Lung microvascular endothelial cell (primary cell): ENCODE measurements at places on chromosomes 5 and 9. TPM values are rescaled to one million over a fixed set of nuclear protein-coding genes. Genes with fewer than 3 reads are reported as not detected.

CD14 gene
- 1.1 and 2.8 TPM in 2 replicates for total RNA-seq

SPINK4 gene
- total RNA-seq, result not detected in 2 replicates

PCDHGB1 gene
- 0.87 and 1.6 TPM in 2 replicates for total RNA-seq

SLC1A3 gene
- total RNA-seq, result 0.22 TPM in 1 of 2 replicates, not detected in the other

PPP3R2 gene
- total RNA-seq, result not detected in 2 replicates

TSPAN17 gene
- 34.4 and 38.7 TPM in 2 replicates for total RNA-seq

GFI1B gene
- not detected in 2 replicates for total RNA-seq

GLRA1 gene
- total RNA-seq, result not detected in 2 replicates

NEUROG1 gene
- total RNA-seq, result not detected in 2 replicates

DNA sequence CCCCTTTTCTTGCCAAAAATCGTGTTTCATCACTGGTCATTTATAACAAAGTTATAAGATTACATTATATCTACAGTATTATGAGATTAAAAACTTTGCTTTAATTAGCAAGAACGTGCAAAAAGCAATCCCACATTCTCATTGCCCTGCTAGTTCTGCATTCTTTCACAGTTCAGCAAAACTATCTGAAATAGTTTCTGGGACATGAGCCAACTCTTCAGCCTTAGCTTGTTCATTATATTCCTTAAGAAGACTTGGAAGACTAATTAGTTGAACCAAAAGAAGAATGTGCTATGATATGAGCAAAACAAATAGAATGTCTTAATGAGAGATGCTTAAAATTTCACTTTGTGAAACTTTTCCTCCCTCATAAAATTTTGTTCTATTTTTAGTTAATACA lies 76.7 kb downstream of the ITGA1 start:
- peak; percentile 48 for DNase-seq

- no peak for DNase-seq
These were observed 412.7 kb upstream of the BRINP1 start for GRCh38 chr9:119781886-119782285.

DNA sequence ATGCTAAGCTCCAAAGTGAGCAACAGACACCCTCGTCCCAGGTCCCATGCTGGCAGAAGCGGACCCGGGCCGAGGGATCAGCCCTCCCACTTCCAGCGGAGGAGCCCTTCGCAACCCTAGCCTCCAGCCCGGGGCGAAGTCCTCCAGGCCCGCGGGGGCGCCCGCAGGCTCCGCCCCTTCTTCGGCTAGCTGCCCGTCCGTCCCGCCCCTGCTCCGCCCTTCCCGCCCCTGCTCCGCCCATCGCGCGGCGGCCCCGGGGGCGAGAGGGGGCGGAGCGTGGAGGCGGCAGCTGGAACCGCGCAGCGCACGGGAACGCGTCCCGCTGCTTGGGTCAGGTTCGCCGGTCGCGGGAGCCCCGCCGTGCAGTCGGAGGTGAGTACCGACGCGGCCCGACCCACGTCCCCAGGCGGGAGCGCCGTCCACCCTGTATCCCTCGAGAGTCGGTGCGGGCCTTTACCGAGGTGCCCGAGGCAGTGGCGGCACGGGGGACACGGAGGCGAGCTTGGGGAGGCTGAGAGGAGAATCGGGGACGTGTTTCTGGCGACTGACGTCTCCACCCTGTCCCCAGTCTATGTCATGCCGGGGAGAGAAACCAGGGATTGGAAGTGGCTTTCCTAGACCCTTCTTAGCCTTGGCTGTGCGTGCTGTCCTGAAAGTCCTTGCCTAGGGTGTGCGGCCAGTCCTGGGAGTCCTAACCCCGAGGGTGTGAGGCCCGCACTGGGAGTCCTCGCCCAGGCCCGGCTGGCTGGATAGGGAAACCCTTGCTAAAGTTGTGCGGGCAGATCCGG lies at the start of gene ACO1:
Gene ACO1, plus strand, starts transcription at position 280 of the 788 bp plus-strand sequence. CDS start 20,864 bp downstream, outside the sequence.
- peak; percentile 89 for DNase-seq

DNA sequence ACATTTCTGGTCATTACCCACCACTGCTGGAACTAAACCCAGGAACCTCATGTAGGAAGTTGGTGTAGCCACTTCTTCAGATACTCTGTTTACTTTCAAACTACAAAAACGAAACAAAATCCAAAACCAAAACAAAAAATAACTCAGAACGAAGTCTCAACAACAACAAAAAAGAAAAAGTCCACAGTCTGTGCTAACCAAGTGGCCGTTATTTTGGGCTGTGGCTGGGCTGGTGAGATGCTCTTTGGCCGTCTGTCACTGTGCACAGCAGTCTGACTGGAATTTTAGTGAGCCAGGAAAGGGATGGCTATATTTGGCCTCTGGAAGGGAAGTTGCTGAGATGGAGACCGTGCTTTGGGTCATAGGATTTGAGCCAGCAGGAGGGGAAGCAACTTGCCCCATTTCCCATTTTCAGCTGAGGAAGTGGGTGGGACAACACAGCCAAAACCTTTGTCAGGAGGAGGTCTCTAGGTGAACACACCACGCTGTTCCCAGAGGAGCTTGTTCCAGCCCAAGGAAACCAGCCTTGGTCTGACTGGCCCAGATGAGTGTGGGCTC lies 334.1 kb downstream of the ZSWIM6 start:
- no peak for DNase-seq

DNA sequence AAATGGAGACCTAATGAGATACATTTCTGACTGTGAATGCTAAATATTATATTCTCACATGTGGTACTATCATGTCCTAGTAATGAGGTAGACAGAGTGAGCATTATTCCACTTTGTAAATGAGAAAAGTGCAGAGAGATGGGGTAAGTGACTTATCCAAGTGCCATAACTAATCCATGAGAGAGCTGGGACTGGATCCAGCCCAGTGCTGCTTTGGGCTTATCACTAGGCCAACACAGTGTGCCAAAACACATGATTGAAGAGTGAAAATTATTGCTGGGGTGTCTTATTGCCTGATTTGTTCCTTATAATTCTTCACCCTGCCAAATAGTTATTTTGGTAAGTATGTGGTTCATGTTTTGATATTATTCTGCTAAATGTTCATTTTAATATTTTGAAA lies 442.2 kb upstream of the GRAMD2B start:
- DNase-seq, result no peak

DNA sequence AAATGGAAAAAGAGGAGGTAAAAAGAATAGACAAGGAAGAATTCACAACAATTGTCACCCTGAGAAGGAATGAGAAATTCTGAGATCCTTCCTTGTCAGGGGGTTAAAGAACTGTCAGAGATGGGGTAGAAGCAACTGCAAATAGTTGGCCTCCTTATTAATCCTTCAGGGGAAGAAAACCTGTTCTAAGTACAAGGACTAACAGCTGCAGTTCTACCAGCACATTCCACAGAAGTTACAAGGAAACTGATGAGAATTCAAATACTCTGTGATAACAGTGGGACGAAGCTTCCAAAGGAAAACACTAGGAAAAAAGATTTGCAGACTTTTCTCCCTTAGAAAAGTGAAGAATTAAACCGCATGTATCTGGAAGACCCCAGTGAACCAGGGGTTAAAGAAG lies 93.7 kb downstream of the OR2K2 start:
- no peak for DNase-seq

GRCh38 chr9:92669890-92670708 lies at the start of gene IPPK:
IPPK (minus strand) TSS chr9:92670131; CDS start chr9:92669988, 143 bp downstream.
- peak; percentile 99 for DNase-seq

GRCh38 chr5:98750693-98751092 lies 22.8 kb upstream of the RGMB start:
- DNase-seq, result peak; percentile 6

DNA sequence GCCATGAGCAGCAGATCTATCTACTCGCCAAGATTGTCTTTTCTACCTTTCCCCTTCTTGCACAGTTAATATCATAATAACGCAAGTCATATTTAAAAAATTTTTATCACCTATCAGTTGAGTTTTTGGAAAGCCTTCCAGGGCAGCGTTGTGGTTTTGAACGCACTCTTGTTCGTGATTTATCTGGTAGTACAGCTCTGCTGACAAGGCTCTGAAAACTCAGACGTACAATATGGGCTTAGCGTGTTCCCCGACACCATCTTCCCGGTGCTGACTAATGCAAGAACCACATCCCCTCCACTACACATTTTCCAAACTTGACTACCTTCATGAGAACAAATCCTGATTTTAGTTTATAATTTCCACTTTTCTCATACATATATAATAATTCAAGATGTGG lies 1.6 kb upstream of the NFIL3 start:
- DNase-seq, result no peak

- DNase-seq, result no peak
These were observed 914.2 kb upstream of the CDH6 start for GRCh38 chr5:30279237-30279636.

DNA sequence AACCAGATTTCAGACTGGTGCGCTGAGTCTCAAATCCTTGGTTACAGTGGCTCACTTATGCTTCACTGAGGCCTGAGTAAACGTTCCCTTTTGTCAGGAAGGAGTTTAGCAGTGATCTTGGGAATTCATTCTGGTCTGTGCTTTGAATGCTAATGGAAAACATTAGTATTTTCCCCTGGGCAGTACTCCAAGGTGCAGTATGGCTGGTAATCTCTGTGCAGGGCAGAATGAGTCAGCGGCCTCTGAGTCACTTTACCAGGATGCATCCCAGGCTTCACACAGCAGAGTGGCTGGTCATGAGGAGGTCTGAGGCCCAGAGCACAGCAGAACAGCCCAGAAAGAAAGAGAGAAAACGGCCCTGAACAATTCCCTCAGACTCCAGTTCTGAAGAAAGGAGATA lies 54.0 kb downstream of the PCA3 start:
- peak; percentile 96 for DNase-seq

- DNase-seq, result peak; percentile 62
These were observed at the start of gene EPB41L4A for GRCh38 chr5:112419164-112419985. EPB41L4A (minus strand) TSS chr5:112419277; CDS start chr5:112419039, 238 bp downstream.

DNA sequence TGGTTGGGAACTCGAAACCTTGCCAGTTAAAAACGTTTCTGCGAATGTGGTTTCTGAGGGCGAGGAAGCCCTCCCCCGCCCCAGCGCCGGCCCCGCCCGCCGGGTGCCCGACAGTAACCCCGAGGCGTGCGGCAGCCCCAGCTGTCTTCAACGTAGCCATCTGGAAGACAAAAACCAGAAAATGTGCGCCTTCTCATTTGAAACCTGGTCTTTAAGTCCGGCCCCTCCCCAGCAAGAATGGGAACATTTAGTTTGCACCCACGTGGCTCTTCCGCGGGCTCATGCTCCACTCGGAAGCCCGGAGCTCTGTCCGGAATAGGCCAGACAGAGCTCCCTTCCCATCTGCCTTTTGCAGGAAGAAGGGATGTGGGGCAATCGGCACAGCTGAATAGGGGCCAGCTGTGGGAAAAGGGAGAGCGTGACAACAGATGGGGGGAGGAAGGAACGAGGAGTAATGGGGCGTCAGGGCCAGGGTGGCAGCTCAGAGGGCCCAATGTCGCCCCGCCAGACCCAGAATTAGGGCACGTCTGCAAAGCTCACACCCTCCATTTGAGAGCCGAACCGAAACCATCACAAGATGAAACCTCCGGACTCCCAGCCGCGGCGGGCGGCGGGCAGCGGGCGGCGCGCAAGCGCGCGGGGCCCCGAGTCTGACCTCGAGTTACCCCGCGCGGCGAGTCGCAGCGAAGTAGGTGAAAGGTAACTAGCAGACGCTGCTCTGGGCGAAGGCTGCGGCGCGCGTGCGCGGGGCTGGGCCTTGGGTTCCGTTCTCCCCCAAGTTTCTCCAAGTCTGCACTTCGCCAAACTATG lies 63.4 kb upstream of the ABCA1 start:
- DNase-seq, result peak; percentile 84

- DNase-seq, result no peak
These were observed 2011.6 kb upstream of the WWC1 start for GRCh38 chr5:166279828-166280227.

DNA sequence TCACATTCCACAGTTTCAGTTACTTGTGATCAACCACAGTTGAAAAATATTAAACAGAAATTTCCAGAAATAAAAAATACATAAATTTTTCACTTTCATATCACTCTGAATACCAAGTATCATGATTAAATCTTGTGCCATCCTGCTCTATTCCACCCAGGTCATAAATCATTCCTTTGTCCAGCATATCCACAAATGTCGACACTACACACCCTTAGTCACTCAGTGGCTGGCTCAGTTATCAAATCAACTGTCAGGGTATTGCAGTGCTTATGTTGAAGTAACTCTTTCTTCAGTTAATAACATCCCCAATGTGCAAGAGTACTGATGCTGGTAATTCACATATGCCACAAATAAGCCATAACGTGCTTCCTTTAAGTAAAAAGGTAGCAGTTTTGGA lies 115.7 kb downstream of the FBXL17 start:
- DNase-seq, result peak; percentile 3

DNA sequence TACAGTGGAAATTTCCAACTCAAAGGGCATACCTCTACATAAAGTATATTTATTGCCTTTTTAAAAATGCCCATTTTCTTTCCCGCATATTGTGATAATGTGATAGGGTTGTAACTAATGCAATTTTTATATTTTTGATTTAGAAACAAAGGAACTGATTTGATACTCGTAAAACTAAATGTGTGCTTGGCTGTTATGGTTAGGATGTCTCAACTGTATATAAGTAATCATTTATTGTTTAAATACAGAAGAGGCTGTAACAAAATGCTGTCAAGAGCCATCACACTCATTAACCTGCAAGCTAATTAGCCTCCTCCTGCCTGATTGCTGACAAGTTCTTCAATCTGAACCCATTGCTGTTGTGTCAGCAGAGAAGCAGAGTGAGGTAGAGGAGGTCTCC lies 149.2 kb downstream of the PBX3 start:
- no peak for DNase-seq

- DNase-seq, result no peak
These were observed 2403.4 kb upstream of the ACO1 start for GRCh38 chr9:29981013-29981412.

- DNase-seq, result no peak
These were observed 16.2 kb downstream of the ALDH1A1 start for GRCh38 chr9:72936679-72937078.

- peak; percentile 4 for DNase-seq
These were observed at the start of gene EGFLAM for GRCh38 chr5:38258319-38259061. EGFLAM (plus strand) TSS chr5:38258559; CDS start chr5:38258755, 196 bp downstream.

GRCh38 chr9:74083681-74084433 lies 413.3 kb upstream of the RORB start:
- no peak for DNase-seq

GRCh38 chr5:108625654-108626053 lies 122.0 kb upstream of the FER start:
- DNase-seq, result no peak

- DNase-seq, result no peak
These were observed 580.5 kb downstream of the TLE1 start for GRCh38 chr9:81108821-81109220.

DNA sequence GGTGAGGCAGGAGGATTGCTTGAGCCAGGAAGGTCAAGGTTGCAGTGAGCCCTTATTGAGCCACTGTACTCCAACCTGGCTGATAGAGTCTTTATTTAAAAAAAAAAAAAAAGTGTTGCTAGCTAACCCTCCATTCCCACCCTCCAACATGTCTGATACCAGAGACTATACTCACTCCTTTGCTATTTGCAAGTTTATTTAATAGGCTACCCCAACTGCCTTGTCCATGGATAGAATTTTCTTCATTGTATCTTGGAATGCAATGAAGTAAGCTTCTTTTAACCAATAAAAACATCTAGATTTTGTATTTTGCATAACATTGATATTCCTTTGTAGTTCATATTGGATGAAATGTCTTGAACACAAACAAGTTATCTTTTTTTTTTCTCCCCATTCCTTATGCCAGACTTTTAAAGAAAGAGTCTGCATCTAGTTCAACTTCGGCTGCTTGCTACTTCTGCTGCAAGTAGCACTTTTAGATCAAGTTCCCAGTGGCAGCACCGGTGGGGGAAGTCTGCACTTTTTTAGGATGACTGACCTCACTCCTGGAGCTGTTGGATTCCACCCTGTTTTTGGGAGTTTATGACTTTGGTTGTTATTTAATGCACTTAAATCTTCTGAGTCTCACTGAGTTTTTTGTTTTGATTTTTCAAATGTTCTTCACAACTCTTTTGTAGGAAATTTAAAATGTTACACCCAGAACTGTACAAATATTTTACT lies 112.5 kb downstream of the UHRF2 start:
- no peak for DNase-seq
